ENCODE measurements at places on chromosomes 7 and 10.

GRCh38 chr10:100567826-100568225 lies 32.1 kb downstream of the HIF1AN start:
- no peak for DNase-seq

GRCh38 chr7:155344270-155344617 lies 46.6 kb downstream of the INSIG1 start:
- no peak for DNase-seq

DNA sequence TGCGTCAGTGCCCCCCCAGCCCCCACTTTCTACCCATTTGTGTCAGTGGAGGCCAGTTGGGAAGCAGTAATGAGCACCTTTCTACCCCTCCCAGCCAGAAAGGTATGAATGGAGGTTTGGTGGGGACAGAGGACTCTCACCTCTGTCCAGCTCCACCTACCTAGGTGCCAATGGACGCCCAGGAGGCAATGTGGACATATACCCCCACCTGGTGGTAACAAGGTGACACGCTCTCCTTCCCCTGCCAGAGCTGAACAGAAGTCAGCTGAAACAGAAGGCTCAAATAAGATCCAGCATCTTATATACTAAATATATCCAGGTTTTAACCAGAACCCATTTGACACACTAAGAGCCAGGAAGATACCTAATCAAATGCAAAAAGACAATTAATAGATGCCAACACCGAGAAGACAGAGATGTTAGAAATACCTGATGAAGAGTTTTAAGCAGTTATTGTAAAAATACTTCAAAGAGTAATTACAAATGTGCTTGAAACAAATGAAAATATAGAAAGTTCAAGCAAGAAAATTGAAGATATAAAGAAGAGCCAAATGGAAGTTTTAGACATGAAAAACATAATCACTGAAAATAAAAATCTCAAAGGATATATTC lies 18.4 kb upstream of the SORCS3 start:
- no peak for DNase-seq

DNA sequence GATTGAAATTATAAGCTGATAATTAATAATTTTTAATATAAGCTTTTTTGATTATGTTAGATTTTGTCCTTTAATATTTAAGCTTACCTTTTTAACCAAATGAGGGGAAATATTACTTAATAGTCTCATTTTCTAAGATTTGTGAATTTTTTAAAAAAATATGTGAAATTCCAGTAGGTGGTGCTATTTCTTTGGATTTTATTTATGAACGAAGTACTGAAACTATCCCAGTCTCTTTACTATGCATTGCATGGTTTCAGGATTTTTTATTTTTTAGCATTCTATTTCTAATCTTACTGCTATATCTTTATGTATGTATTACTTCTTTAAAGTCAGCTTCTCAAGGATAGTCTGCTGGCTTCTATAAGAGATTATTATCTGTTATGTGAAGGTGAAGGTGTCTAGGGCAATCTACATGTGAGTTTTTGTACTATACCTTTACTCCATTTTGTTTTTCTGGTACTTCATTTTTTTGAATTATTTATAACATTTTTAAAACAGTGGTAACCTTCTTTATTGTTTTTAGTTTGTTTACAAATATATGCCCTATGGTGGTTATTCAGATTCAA lies 78.3 kb downstream of the ATRNL1 start:
- DNase-seq = peak; percentile 18

GRCh38 chr10:34178756-34179155 lies 636.3 kb downstream of the PARD3 start:
- DNase-seq = no peak

DNA sequence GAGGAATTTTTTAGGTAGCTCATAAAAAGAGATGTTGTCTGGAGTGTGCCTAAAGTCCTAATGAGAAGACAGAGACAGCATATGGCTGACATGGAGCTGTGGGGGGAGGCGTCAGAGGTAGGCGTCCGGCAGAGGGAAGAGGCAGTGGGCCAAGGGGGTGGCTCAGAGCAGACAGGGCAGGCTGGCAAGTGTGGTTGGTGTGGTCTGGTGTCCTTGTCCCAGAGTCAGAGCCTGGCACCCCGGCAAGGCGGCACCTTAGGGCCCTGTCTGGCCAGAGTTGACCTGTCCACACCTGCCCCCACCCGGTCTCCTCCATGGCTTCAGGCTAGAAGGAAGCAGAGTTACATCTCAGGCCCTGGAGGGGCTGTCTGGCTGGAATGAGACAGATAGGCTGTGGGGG lies 220.3 kb upstream of the ZNF32 start:
- DNase-seq = no peak

DNA sequence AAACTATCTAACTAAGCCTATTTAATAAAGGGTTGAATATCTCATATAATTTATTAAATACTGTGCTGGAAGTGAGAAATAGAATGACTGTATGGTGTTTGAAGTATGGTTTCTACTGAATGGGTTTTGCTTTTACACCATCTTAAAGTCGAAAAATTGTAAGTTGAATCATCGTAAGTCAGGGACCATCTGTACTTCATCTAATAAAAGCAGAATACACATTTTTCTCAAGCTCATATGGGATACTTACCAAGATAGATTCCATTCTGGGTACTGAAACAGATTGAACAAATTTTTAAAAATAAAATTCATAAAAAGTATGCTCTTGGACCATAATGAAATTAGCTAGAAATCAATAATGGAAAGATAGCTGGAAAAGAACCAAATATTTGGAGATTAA lies 285.4 kb downstream of the CXCL12 start:
- no peak for DNase-seq
